ENCODE measurements at places on chromosomes 12 and 14. TPM values are rescaled to one million over a fixed set of nuclear protein-coding genes. Genes with fewer than 3 reads are reported as not detected.

Gene TTC9
- total RNA-seq: 4.2 TPM

DNA sequence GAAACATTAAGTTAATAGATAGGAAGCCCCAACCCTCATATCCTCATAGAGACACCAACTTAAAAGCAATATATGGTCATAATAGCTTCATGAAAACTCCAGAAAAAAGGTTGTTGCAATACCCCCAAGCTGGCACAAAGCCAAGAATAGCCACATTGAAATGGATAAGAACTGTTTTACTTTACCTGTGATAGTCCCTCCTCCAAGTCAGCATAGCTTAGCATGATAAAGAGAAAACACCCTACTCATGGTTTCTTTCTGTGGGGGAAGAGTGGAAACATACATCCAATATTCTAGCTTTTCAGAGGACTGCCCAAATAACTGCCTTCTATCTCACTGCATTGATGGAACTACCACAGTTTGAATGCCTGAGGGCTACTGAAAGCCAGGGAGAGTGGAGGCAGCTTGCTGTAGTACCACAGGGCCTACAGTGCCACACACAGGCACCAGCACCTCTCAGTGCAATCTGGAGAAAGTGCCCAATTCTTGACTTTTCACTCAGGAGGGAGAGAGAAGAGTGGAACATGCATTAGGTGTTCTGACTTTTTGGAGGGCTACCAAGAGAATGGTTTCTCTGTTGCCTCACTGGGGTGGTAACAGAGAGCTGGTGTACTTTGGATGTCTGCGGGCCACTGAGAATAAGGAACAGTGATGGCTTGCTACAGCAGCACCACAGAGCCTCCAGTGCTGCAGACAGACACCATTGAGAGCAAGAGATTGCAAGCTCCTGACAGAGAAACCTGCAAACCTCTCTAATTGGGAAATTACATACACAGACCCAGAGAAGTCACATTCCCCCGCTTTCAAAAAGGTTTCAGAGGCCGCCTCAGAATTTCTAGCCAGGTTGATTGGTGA lies 157.1 kb upstream of the GARIN2 start:
- no peak for DNase-seq

- DNase-seq: no peak
Measured at GRCh38 chr14:92514844-92515514, 1.4 kb downstream of the RIN3 start.

DNA sequence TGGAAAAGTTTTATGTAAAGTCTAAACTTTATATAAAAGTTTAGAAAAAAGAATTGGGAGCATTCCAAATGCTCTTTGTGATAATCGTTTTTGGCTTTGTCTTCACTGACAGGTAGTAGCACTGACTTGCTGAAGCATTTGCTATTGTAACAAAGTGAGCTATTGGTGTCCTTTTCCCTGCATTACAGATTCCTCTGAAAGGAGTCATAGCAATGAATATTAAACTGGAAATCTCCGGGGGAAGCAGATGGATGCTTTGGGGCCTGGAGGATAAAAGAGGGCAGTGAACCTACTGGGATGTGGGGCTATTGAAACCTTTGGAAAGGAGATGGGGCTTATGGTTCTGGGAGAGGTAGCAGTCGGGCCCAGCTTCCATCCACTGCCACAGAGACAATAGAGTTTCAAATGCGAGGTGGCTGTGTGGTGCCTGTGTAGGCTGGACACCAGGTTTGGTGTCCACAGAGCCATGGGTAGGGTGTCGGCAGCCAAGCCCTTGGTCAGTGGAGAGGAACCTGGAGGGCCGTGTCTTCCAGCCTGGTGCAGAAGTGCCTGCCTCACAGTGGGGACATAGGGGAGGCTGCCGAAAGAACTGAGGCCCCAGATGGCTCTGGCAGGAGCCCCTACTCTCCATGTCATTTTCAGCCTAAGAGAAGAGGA lies 10.1 kb downstream of the GSG1 start:
- DNase-seq: peak; percentile 14

GRCh38 chr14:55125403-55125802 lies 3.6 kb upstream of the LGALS3 start:
- DNase-seq: no peak

Gene DHRS2
- total RNA-seq: 1.2 TPM

DNA sequence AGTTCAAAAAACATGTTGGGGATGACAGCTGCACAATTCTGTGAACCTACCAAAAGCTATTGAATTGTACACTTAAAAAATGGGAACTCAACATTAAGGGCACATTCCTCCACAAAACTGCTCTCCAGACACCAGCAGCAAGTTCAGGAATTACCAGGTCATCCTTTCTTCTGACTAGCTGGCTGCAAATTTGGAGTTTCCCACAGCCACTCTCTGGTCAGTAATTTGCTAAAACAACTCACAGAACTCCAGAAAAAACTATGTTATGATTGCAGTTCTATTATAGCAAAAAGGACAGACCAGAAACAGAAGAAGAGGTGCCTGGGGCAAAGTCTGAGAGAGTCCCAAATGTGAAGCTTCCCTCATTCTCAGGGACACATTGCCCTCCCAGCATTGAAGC lies 20.1 kb upstream of the PLEKHD1 start:
- no peak for DNase-seq

Gene CLEC6A
- total RNA-seq: not detected

DNA sequence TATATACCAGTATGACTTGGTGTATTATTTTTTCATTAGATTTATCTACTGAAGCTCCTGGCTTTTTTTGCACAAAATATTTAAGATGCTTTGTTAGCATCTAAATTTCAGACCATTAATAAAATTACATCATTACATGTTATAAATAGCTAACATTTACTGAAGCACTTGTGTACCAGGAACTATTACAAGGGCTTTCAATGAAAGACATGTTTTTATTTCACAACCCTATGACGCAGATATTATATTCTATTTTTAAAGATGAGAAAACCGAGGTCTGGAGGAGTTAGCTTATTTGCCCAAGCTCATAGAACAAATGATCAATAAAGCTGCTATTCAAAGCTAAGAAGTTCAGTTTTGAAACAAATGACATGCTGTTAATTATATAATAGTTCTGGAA lies 420.4 kb upstream of the DCN start:
- no peak for DNase-seq

Gene SLC25A47
- total RNA-seq: not detected

DNA sequence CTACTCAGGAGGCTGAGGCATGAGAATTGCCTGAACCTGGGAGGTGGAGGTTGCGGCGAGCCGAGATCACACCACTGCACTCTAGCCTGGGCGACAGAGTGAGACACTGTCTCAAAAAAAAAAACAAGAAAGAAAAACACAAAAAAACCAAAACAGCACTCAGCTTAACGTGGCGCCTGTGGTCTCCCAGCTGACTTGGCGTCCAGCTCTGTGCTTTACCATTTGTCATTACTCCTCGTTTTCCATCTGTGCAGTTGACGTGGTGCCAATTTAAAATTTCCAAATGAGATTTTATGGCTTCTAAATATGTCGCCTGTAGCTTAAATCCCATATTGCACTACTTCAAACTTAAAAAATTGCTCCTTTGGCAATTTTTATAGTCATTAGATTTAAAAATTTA lies 2.0 kb downstream of the MGP start:
- no peak for DNase-seq

DNA sequence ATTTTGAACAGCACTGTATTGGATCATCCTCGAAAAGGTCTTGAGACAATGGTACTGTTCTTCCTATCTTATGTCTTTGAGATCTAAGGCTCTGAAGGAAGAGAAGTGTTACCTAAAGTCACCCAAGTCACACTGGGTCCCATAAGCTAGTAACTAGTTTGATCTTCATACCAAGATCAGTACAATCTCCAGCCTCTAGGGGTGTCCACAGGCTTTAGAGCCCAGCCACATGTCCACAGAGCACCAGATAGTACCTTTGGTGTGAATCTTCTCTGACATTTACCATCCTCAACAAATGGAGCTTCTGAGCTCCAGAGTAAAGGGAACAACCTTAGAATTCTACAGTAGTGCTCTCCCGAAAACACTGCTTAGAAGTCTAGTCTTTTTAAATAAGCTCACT lies 78.7 kb downstream of the KSR2 start:
- no peak for DNase-seq

Gene REM2
- total RNA-seq: 0.15 TPM

Gene TDRD9
- total RNA-seq: not detected

Gene TRPV4
- total RNA-seq: 0.11 TPM

GRCh38 chr12:112936927-112937326 lies 1.3 kb upstream of the OAS3 start:
- DNase-seq: no peak

GRCh38 chr14:23864259-23864658 lies 89.3 kb upstream of the DHRS4 start:
- no peak for DNase-seq

Gene RPS29
- 1,002 TPM for total RNA-seq

DNA sequence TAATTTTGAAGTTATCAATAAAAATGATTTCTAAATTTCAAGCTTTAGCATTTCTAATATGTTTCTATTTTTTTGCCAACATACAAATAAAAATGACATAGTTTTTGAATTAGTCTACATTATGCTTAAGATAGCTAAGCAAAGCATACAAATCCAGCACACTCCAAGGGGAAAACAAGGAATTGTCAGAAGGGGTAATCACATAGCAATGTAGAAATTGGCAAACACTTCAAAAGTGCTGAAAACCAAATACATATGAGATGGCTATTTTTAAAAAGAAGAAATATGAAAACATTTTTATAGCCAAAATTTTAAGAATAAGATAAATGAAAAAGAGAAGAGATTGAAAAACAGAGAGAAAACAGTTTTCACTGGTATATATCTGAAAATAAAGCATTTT lies 308.0 kb downstream of the SLC6A15 start:
- no peak for DNase-seq

GRCh38 chr14:99871771-99872170 lies 78.6 kb downstream of the EML1 start:
- no peak for DNase-seq

GRCh38 chr12:2638273-2639019 lies 156.3 kb upstream of the FKBP4 start:
- no peak for DNase-seq

GRCh38 chr12:100368066-100368465 lies 11.2 kb downstream of the SLC17A8 start:
- DNase-seq: no peak

- peak; percentile 91 for DNase-seq
Measured at GRCh38 chr14:73452341-73453186, 5.8 kb downstream of the NUMB start.

DNA sequence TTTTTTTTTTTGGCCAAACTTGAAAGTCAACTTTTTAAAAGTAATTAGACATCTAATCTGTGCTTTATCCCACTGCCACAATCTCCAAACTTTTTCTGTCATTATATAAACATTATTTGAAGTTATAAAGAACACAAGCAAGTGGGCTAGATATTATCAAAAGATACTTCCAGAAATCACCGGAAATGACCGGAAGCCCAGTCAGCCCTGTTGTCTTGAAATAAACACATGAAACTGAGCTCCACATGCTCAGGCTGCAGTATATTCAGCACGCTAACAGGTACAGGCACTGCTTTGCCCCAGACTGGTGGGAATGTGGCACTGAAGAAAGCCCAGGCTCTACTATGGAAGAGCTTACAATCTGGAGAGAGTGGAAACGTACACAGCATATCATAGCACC lies 158.9 kb upstream of the PLEKHG7 start:
- no peak for DNase-seq

Gene IFNG-AS1
- total RNA-seq: not detected

DNA sequence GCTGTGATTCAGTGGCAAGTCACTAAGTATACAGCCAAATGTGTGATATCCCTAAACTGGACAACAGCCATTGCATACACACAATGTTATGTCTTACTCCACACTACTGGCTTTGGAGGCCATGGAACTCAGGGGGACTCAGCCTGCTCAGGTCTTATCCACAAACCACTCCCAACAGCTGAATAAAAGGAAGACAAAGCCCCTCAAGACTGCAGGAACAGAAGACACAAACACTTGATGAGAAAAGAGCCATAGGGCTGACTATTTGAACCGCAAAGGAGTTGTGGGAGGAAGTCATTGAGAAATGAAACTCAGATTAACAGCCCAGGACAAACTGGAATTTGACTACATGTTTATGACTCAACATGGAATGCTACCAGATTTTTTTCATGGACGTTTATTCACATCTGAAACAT lies 40.9 kb downstream of the PTGER2 start:
- DNase-seq: no peak

Gene SERPINA9
- total RNA-seq: not detected

Gene LRRC10
- total RNA-seq: not detected

Gene SIRT4
- total RNA-seq: 3.7 TPM

- DNase-seq: peak; percentile 68
Measured at GRCh38 chr12:75487308-75487707, 6.8 kb downstream of the GLIPR1 start.

- DNase-seq: no peak
Measured at GRCh38 chr12:96094201-96094600, 58.8 kb upstream of the LTA4H start.

GRCh38 chr12:133203344-133204263 lies 22.3 kb downstream of the ZNF268 start:
- no peak for DNase-seq

DNA sequence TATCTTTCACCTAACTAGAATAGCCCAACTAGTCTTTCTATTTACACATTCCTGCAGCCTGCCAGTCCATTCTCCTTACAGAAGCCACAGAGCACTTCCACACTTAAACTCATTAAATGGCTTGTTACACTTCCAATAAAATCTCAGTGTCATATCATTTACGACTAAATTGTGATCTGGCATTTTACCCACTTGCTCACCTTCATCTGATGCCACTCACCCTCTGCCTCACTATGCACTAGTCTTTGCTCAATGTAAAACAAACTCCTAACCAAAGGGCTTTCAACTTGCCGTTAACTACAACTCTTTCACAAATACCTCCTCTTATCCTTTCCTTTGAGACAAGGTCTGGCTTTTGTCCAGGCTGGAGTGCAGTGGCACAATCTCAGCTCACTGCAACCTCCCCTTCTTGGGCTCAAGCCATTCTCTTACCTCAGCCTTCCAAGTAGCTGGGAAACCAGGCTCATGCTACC lies 24.1 kb downstream of the YAF2 start:
- peak; percentile 45 for DNase-seq

- no peak for DNase-seq
Measured at GRCh38 chr12:104166465-104166864, 28.5 kb upstream of the NFYB start.

DNA sequence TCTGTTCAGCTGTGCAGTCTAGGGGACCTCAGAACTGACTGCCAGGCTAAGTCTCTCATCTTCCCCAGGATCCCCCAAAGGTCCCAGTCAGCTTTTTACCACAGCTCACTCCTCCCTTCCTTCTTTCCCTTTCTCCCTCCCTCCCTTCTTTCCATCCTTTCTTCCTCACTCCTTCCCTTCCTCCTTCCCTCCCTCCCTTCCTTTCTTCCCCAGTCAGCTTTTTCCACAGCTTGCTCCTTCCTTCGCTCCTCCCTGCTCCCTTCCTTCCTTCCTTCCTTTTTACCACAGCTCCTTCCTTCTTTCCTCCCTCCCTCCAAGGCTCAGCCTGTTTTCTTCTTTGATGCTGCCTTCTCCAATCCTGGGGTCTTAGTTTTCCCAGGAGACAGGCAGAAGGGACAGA lies 39.2 kb downstream of the ATG14 start:
- no peak for DNase-seq

DNA sequence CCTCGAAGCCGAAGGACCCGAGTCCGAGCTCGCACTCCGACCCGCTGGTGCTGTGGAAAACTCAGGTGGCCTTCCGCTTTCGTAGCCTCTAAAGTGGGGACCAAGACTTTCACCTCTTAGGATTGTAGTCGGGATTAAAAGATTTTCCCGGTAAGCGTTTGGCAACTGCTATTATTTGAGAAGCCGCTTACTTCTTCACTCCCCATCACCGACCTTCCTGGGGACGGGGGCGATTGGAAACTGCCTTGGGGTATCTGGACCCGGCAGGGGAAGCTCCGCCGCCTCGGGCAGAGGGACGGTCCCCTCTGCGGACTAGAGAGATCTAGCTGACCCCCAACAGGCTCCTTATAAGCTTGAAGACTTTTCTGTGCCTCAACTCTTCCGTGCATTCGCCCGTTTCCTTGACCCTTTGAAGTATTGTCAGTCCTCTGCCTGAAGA lies 659 bp downstream of the TRAFD1 start:
- no peak for DNase-seq
